ENCODE measurements at places on chromosomes 11 and 22.
A peak's percentile ranks its signal among the peaks of the same experiment; 100 is the strongest.

DNA sequence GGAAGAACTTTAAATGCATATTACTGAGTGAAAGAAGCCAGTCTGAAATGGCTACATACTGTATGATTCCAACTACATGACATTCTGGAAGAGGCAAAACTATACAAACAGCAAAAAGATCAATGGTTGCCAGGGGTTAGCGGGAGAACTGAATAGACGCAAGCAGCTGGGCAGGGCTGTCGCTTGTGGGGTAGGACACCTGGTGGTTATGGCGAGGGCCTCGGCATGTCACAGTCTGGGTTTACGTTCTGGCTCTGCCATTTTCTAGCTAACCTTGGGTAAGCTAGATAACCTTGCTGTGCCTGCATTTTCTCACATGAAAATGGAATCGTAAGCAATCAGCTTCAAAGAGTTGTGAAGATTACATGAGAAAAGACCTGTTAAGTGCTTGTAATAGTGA lies 55.2 kb upstream of the SYT13 start:
- peaks cover 14% of the 10 kb centered on the region for H3K4me1 ChIP-seq
- no peak overlapping the region for H3K4me3 ChIP-seq
- no peak overlapping the region for H3K27ac ChIP-seq
- no peaks in the 10 kb centered on the region for H3K36me3 ChIP-seq
- no peak for DNase-seq

- no peak overlapping the region for H3K4me3 ChIP-seq
- H3K27ac ChIP-seq = no peak overlapping the region
- no peaks in the 10 kb centered on the region for H3K27me3 ChIP-seq
- H3K4me1 ChIP-seq = no peaks in the 10 kb centered on the region
- DNase-seq = no peak
- peaks cover 26% of the 10 kb centered on the region for H3K36me3 ChIP-seq
Observed at GRCh38 chr11:134139303-134139872, 70.5 kb downstream of the JAM3 start.

GRCh38 chr22:47783433-47784366 lies 1021.2 kb downstream of the TBC1D22A start:
- H3K36me3 ChIP-seq = no peaks in the 10 kb centered on the region
- H3K27me3 ChIP-seq = peaks cover 25% of the 10 kb centered on the region
- no peak overlapping the region for H3K27ac ChIP-seq

GRCh38 chr11:66904055-66904454 lies 47.2 kb downstream of the LRFN4 start:
- peaks cover 11% of the 10 kb centered on the region for H3K4me1 ChIP-seq
- H3K27me3 ChIP-seq = no peaks in the 10 kb centered on the region
- no peak for DNase-seq
- H3K36me3 ChIP-seq = no peaks in the 10 kb centered on the region
- H3K27ac ChIP-seq = no peak overlapping the region

GRCh38 chr11:64745189-64745520 lies 1.2 kb upstream of the RASGRP2 start:
- peaks cover 8% of the 10 kb centered on the region for H3K4me1 ChIP-seq
- no peak for DNase-seq
- H3K27ac ChIP-seq = no peak overlapping the region

DNA sequence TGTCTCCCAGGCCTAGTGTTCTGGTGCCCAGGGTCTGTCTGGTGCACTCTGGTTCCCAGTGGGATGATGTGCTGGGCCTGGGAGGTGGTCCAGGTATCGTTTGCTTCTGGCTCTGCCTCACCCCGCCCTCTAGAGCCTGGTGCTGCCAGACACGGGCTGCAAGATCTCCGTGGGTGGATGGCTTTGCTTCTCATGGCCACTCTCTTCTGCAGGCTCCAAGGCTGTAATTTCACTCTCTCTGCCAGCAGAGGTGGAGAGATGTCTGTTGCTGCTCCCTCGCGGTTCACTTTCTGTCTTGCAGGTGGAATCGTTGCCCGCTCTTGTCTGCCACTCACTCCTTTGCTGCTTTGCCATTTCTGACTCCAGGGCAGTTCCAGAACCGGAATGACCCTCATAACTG lies 13.4 kb downstream of the NADSYN1 start:
- H3K4me1 ChIP-seq = peaks cover 8% of the 10 kb centered on the region
- H3K27me3 ChIP-seq = no peaks in the 10 kb centered on the region
- peaks cover 50% of the 10 kb centered on the region for H3K36me3 ChIP-seq
- no peak for DNase-seq
- no peak overlapping the region for H3K27ac ChIP-seq
- H3K4me3 ChIP-seq = no peak overlapping the region

- H3K27ac ChIP-seq = no peak overlapping the region
- no peaks in the 10 kb centered on the region for H3K27me3 ChIP-seq
- H3K4me3 ChIP-seq = no peak overlapping the region
- peaks cover 37% of the 10 kb centered on the region for H3K36me3 ChIP-seq
Observed at GRCh38 chr11:48154151-48154550, 62.5 kb upstream of the OR4B1 start.

- H3K27ac ChIP-seq = no peak overlapping the region
- no peaks in the 10 kb centered on the region for H3K36me3 ChIP-seq
- no peaks in the 10 kb centered on the region for H3K4me1 ChIP-seq
- no peak overlapping the region for H3K4me3 ChIP-seq
- no peaks in the 10 kb centered on the region for H3K27me3 ChIP-seq
- DNase-seq = no peak
Observed at GRCh38 chr11:61090521-61090920, 11.8 kb upstream of the CD5 start.

GRCh38 chr22:37196539-37197450 lies 8.7 kb upstream of the C1QTNF6 start:
- H3K4me3 ChIP-seq = peak overlapping the region; percentile 9
- H3K27me3 ChIP-seq = no peaks in the 10 kb centered on the region
- H3K4me1 ChIP-seq = peaks cover 11% of the 10 kb centered on the region
- H3K36me3 ChIP-seq = peaks cover 9% of the 10 kb centered on the region

GRCh38 chr11:15113381-15113780 lies 1.3 kb upstream of the INSC start:
- DNase-seq = no peak
- peaks cover 63% of the 10 kb centered on the region for H3K27me3 ChIP-seq
- H3K27ac ChIP-seq = no peak overlapping the region
- H3K4me1 ChIP-seq = peaks cover 11% of the 10 kb centered on the region
- no peaks in the 10 kb centered on the region for H3K36me3 ChIP-seq

DNA sequence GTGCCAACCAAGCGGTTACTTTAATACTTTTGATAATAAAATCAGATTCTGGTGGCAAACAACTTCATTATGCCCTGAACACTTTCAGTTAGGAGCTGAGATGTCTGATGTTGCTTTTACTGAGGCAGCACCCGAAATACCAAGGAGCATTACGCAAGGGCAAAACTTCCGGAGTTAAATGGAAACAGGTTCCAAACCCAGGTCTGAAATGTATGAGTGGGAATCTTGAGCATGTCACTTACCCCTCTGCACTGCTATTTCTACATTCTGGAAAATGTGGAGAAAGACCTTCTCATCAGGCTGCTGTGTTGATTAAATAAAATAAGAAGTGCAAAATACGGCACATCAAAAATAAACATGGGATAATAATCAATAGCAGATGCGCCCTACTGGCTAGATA lies 315.1 kb downstream of the LARGE1 start:
- peaks cover 42% of the 10 kb centered on the region for H3K36me3 ChIP-seq
- peaks cover 18% of the 10 kb centered on the region for H3K4me1 ChIP-seq
- H3K27ac ChIP-seq = no peak overlapping the region
- no peaks in the 10 kb centered on the region for H3K27me3 ChIP-seq
- H3K4me3 ChIP-seq = no peak overlapping the region

- peaks cover 2% of the 10 kb centered on the region for H3K4me1 ChIP-seq
- H3K27me3 ChIP-seq = peaks cover 6% of the 10 kb centered on the region
- H3K4me3 ChIP-seq = no peak overlapping the region
- DNase-seq = no peak
Observed at GRCh38 chr11:94533696-94534630, 9.8 kb upstream of the FUT4 start.

DNA sequence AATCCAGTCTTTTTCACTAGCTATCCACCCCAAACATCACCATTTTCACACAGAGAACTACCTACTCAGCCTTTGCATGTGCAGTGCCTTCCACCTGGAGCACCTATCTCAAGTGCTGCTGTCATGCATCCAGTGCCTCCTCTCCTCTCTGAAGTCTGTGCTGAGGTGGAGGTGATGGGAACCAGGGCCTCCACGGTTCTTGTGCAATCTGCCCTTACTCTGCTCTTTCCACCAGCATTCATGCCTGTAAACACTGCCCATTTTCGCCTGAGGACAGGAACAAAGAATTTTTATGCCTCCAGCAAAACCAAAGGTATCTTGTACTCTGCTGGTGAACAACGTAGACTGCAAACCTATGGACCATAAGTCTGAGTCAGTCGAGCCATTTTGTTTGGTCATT lies 27.0 kb downstream of the PITPNB start:
- peak overlapping the region; percentile 62 for H3K27ac ChIP-seq
- H3K4me3 ChIP-seq = no peak overlapping the region
- no peak for DNase-seq
- H3K36me3 ChIP-seq = peaks cover 29% of the 10 kb centered on the region
- no peaks in the 10 kb centered on the region for H3K27me3 ChIP-seq

- peaks cover 5% of the 10 kb centered on the region for H3K36me3 ChIP-seq
- H3K27ac ChIP-seq = peak overlapping the region; percentile 96
- peaks cover 26% of the 10 kb centered on the region for H3K4me1 ChIP-seq
- H3K27me3 ChIP-seq = no peaks in the 10 kb centered on the region
- H3K4me3 ChIP-seq = peak overlapping the region; percentile 93
- no peak for DNase-seq
Observed at GRCh38 chr11:106021181-106021966, 666 bp downstream of the MSANTD4 start.

DNA sequence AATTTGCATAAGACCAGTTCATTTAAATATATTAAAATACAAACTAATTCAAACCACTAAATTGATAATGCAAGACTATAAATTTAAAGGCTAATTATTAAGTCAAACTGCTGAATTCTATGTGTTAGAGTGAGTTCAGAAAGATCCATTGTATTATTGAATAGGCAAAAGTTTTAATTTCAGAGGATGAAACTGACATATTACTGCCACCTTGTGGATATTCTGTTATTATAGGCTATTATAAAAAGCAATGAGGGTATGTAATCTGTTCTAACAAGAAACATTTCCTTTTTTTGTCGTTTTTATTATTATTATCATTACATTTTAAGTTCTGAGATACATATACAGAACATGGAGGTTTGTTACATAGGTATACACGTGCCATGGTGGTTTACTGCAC lies 20.9 kb upstream of the NAALAD2 start:
- no peak overlapping the region for H3K27ac ChIP-seq
- no peak overlapping the region for H3K4me3 ChIP-seq
- no peaks in the 10 kb centered on the region for H3K27me3 ChIP-seq
- peaks cover 3% of the 10 kb centered on the region for H3K4me1 ChIP-seq

GRCh38 chr22:35330258-35330861 lies 30.7 kb downstream of the TOM1 start:
- DNase-seq = no peak
- H3K27ac ChIP-seq = peak overlapping the region; percentile 29
- peaks cover 5% of the 10 kb centered on the region for H3K36me3 ChIP-seq
- H3K4me3 ChIP-seq = no peak overlapping the region

- H3K4me3 ChIP-seq = no peak overlapping the region
- H3K36me3 ChIP-seq = no peaks in the 10 kb centered on the region
- no peaks in the 10 kb centered on the region for H3K4me1 ChIP-seq
- H3K27ac ChIP-seq = no peak overlapping the region
Observed at GRCh38 chr11:11476499-11476898, 123.4 kb upstream of the CSNK2A3 start.

- DNase-seq = no peak
- H3K27ac ChIP-seq = no peak overlapping the region
- H3K4me1 ChIP-seq = peaks cover 3% of the 10 kb centered on the region
- H3K4me3 ChIP-seq = no peak overlapping the region
Observed at GRCh38 chr11:62953811-62954210, 31.0 kb downstream of the SLC22A6 start.

- H3K27ac ChIP-seq = peak overlapping the region; percentile 12
- H3K4me3 ChIP-seq = peak overlapping the region; percentile 3
- peaks cover 19% of the 10 kb centered on the region for H3K4me1 ChIP-seq
- no peaks in the 10 kb centered on the region for H3K36me3 ChIP-seq
- no peak for DNase-seq
Observed at GRCh38 chr11:61589961-61590360, 9.1 kb upstream of the SYT7 start.

GRCh38 chr11:120917559-120918239 lies 106.2 kb upstream of the TBCEL start:
- no peaks in the 10 kb centered on the region for H3K36me3 ChIP-seq
- H3K27me3 ChIP-seq = peaks cover 21% of the 10 kb centered on the region
- H3K4me3 ChIP-seq = no peak overlapping the region
- peaks cover 2% of the 10 kb centered on the region for H3K4me1 ChIP-seq

- no peaks in the 10 kb centered on the region for H3K4me1 ChIP-seq
- H3K27ac ChIP-seq = no peak overlapping the region
- H3K4me3 ChIP-seq = no peak overlapping the region
- H3K36me3 ChIP-seq = peaks cover 34% of the 10 kb centered on the region
- no peaks in the 10 kb centered on the region for H3K27me3 ChIP-seq
- no peak for DNase-seq
Observed at GRCh38 chr11:94866936-94867795, 99.0 kb downstream of the AMOTL1 start.

All from progenitor cell of endocrine pancreas (in vitro differentiated cells).